ENCODE measurements at places on chromosomes 7 and 10. TPM values are rescaled to one million over a fixed set of nuclear protein-coding genes. Genes with fewer than 3 reads are reported as not detected.

DNA sequence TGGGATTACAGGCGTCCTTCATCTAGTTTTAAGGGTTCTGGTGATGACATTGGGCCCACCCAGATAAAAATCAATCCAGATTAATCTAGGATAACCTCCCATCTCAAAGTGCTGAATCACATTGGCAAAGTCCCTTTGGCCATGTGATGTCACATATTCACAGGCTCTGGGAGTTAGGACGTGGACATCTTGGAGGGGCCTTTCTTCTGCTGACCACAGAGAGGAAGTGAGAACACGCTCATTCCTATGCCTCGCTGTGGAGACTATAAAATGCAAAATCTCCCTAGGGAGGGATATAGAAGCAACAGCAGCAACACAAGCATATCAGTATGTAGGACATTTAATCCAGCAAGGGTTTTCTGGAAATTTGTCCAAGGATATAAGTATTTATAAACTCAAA lies 266.0 kb upstream of the PITRM1 start:
- no peak for DNase-seq

CTAGE8 gene
- 6.3 TPM for total RNA-seq

SPDYE18 gene
- total RNA-seq = not detected

- no peak for DNase-seq
These were observed 34.5 kb upstream of the RBM20 start for GRCh38 chr10:110609605-110610004.

GRCh38 chr10:59287587-59288255 lies 74.6 kb downstream of the FAM13C start:
- no peak for DNase-seq
